ENCODE measurements at places on chromosomes 6 and 20.

DNA sequence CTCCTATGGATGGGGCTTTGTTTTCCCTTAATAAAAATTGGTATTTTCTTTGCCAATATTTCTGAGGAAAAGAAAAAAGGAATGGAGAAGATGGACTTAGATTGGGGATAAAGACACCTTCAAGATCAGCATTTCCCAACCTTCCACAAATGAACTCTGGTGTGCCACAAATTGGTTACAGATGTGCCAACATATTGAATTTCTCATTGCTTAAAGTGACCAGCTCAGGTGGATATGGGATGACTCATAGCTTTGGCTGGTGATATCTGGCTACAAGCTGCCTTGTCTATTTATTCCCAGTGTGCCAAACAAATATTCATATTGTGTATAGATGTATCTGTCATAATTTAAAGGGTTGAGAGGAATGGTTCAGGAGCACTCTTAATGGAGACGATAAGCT, 32.5 kb downstream of the THEMIS start:
- DNase-seq = no peak

GRCh38 chr6:32852018-32852843, 1.3 kb downstream of the TAP1 start:
- no peak for DNase-seq

DNA sequence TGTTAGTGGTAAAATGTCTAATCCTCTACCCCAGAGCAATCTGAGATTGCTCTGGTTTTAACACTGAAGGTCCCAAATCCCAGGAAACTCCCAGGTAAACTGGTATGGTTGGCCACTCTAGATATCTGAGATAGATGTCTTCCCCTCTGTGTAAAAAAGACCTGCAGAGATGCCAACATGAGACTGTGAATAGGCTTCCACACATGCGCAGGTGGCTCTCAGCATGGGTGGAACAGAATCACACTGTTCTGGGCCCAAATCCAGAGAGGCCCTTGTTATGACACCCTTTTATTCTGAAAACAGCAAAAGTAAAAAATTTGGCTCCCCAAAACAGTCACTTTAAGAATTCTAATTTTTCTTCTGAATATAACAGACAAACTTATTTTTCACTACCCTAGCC, 88.7 kb upstream of the BMP5 start:
- no peak for DNase-seq

GRCh38 chr20:33257237-33257636, 21.4 kb downstream of the BPIFA1 start:
- DNase-seq = no peak

Measured in BJ (cell line).